Nephron progenitor cell (in vitro differentiated cells): ENCODE measurements at places on chromosomes 2 and 18.
A peak's percentile ranks its signal among the peaks of the same experiment; 100 is the strongest.

- no peak for DNase-seq
These were observed 54.4 kb downstream of the CWC22 start for GRCh38 chr2:179952658-179953057.

DNA sequence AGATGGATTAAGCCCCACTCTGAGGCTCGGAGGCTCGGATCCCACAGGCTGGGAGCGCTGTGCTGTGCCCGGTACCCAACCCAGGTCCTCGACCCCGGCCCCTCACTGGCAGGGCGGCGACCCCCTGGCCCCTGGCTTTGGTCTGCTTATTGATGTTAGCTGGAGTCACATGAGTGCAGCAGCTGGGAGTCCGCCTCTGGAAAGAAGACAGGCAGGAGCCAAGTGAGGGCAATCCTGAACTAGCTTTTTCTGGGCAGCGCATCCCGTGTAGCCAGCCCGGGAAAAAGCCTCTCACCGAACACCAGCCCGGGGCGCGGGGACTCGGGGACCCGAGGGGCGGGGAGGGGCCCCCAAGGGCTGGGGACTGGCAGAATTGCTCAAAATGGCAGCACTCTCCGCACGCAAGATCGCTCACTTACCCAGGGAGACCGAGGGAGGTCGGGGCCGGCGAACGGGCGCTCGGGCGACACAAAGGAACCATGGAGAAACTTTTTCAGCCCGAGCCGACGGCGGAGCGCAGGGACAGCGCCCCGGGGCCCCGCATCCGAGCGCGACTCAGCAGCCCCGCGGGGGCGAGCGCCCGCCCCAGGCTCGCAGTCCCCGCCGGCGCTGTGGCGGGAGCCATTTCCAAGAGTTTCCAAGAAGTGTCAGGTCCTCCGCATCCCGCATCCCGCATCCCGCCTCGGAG lies 567 bp downstream of the TMEM200C start:
- DNase-seq, result peak; percentile 74

GRCh38 chr2:208541461-208541988 lies 134.9 kb downstream of the PTH2R start:
- no peak for DNase-seq

DNA sequence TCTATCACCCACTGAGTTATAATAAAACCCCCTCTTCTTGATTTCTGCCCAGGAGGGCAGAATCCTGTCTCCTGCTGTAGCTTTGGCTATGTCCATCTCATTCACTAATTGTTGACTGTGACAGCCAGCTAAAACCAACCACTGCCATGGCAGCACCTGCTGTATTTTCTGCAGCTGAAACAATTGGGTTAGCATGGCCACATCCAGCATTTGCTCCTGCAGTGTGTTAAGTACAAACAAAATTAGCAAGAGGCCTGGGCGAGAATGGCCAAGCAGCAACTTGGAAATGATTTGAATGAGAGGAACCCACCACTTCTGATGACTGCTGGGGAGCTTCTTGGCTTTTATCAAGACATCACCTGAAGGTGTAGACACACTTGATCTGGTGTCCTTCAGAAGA lies 89.4 kb upstream of the LRRTM1 start:
- no peak for DNase-seq

- DNase-seq, result no peak
These were observed 310.6 kb upstream of the FSIP2 start for GRCh38 chr2:185428000-185428399.
